ENCODE measurements at places on chromosomes 5 and 9.

DNA sequence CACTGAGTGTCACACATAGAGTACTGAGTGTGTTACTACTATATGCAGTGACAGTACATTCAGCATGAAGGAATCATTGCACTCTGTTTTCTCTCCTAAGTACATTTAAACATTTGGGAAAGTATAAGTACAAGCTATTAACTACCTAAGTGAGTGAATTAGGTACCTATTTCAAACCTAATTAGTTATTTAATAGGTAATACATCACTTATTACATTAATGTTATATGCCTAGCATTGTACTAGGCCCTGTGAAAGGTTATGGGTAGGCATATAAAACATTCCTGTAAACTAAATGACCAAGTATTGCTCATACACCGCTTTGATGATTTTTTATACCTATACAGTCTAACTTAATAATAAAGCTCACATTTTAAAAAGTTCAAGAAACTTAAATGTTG, 25.7 kb upstream of the PPP3R2 start:
- DNase-seq = no peak

GRCh38 chr5:103801681-103802080, 239.1 kb upstream of the NUDT12 start:
- DNase-seq = no peak

DNA sequence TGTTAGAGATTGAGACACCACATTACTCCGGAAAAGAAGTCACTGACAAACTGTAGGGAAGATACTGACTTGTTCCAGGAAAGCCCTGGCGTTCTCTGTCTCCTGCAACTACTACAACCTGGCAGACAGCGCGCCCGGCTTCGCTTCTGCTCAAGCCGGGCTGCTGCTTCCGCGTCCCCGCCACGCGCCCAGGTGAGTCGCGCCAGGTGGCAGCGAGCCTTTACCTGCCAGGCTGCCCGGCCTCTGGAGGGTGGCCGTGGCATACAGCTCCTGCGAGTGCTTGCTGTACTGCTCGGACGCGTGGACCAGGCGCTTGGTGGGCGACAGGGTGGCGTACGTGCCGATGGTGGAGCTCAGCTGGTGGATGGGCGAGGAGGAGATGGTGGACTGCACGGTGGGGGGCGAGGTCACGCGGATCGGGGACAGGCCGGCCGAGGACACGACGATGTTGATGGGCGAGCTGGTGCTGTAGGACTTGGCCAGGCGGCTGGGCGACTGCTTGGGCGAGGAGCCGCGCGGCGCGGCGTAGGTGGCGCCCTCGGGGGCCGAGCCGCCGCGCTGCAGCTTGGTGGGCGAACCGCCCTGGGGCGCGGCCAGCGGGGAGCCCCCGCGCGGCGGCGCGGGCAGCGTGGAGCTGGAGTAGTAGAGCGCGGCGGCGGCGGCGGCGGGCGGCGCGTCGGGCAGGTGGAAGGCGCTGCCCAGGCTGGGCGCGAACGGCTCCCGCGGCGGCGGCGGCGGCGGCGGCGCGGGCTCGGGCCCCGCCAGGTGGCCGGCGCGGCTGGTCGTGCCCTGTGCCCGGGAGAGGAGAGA, 519.6 kb downstream of the CTNND2 start:
- DNase-seq = peak; percentile 14

DNA sequence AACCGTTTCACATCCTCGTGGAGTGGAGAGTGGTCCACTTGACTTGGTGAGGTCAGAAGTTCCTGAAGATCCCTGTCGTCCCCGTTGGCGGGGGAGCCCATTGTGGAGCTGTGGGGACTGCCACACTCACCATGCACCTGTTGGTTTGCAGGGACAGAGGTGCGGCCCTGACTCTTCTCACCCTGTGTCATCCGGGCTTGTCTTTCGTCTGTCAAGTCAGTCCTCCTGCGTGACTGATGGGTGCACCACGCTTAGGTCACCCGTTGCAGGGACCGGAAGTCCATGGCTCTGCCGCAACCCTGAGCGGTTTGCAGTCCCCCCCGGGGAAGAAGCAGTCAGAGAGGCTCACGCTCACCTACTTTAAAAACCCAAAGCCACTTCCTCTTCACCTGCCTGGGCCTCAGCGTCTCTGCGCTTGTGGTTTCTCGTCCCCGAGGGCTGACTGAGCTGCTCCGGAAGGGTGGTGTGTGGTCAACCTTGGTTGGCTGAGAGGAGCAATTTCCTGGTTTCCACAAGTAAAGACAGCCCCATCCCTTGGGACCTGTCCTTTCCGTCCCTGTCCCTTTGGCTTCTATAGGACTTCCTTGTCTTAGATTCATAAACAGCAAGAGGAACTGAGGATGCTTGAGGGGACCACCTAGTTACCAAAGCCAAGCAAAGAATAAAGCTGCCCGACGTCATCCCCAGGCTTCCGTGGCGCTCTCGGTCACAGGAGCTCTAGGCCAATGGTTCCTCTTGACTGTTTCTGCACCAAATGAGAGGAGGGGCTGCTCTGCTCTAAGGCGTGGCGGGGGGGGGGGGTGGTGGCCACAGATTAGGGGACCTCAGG, 53.2 kb downstream of the USP20 start:
- DNase-seq = peak; percentile 78

DNA sequence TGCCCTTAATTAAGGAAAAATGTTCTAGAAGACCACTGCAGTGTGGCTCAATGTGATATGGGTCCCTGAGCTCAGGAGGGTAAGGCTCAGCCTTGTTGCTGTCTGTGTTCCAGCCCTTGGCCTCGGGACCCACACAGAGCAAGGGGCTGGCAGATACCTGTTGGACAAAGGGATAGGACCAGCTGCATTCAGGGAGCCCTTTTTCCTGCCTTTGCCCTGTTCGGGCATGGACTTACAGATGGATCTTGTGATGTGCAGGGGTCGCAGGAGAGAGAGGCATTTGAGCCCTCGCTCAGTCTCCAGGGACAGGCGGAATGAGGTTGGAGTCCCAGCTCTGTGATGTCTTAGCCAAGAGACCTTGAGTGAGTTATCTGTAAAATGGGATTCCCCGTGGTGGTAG, 12.1 kb upstream of the BOD1 start:
- no peak for DNase-seq

- no peak for DNase-seq
Measured at GRCh38 chr5:150189728-150190502, at the start of gene SLC6A7. SLC6A7 (plus strand) TSS chr5:150190062; CDS start chr5:150190328, 266 bp downstream.

- no peak for DNase-seq
Measured at GRCh38 chr5:170554521-170555267, 50.9 kb downstream of the KCNIP1 start.

DNA sequence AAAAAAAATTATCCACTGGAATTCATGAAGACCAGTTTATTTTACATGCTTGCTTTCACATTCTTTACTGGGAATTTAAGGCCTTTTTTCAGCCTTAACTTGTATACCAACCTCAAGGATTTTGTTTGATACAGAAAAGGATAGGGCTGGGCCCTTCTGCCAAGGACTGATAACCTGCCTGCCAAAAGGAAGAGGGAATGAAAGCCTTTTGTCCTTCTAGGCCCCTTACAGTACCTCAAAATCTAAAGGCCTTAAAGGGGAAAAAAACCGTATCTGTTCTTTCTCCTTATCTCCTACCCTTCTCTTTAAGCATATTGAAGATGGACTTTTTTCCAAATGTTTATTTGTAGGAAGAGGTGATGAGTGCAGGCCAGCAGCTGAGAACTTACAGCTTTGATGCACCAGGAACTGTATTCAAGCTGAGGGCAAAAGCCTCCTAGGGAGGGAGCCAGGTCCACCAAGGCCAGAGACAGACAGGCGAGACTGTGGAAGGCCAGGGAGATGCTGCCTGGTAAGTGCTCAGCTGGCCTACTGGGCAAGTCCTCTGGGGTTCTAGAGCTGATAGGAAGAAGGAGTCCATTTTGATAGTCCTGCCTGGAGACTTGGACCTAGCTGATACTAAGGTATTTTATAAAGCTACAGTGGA, 31.8 kb downstream of the FAXDC2 start:
- peak; percentile 54 for DNase-seq

GRCh38 chr5:149503006-149503405, 48.2 kb downstream of the CSNK1A1 start:
- no peak for DNase-seq

DNA sequence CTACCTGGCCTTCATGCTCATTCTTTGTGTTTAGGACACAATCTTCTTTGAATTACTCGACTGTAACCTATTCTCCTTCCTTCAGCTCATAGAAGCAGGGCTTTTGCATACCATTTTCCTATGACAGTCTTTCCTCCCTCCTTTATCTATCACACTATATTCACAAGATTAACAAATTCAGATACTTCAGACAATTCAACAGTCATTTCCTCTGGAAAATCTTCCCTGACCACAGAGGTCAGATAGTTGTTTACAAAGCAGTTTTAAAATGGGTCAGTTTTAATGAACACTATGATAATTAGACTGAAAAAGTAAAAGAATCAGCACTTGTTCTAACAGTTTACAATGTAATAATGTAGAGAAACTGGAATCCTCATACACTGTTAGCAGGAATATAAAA, 4.3 kb downstream of the CAAP1 start:
- DNase-seq = no peak

GRCh38 chr9:70147651-70148050, 104.0 kb downstream of the MAMDC2 start:
- no peak for DNase-seq

DNA sequence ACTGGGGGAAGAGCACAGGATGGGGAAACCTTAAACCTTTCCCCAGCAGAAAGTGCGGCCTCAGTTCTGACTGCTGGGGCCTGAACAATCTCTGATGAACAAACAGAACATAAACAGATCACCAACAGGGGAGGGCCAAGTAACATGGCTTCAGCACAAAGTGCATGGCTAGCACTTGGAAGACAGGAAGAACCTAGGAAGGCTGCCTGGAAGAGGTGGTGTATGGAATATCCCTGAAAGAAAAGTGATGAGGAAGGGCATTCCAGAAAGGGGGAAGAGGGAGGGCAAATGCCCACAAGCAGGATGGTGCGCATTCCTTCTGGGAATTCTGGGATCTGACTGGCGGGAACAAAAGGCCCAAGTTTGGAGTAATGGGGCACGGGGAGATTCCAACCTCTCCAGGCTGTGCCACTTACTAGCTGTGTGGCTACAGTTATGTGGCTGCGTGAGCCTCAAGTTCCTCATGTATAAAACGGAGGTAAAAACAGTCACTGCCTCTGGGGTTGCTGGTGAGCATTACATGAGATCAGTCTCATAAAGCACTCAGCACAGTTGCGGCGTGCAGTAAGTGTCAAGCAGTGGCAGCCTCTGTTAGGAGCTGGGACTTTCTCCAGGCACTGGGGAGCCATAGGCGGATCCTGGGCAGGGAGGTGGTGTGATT, 1.6 kb downstream of the PDGFRB start:
- DNase-seq = no peak

DNA sequence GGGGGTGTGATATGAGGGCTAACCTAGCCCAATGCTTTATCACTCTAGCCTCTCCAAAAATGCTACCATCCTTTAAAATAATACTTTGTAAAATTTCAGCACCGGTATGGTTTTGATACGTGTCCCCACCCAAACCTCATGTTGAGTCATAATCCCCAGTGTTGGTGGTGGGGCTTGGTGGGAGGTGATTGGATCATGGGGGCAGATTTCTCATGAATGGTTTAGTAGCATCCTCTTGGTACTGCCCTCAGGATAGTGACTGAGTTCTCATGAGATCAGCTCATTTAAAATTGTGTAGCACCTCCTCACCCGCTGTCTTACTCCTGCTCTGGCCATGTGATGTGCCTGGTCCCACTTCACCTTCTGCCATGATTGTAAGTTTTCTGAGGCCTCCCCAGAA, 35.0 kb upstream of the ANKH start:
- DNase-seq = no peak

DNA sequence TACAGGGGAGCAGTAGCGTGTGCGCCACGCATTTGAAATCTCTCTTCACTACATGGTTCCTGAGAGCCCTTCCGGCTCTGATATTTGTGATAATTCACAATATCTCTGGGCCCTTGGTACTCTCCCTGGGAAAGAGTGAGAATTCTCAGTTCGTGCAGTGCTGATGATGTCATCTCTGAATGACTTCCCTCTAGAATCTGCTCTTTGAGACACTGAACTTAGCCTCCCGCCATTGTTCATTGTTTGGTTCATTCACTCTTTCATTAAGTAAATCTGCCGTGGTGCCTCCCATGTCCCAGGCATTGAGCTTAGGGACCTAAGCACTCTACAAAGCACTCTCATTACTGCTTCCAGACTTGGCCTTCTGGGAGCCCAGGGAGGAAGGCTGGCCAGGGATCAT, 94.0 kb downstream of the PPARGC1B start:
- DNase-seq = no peak

DNA sequence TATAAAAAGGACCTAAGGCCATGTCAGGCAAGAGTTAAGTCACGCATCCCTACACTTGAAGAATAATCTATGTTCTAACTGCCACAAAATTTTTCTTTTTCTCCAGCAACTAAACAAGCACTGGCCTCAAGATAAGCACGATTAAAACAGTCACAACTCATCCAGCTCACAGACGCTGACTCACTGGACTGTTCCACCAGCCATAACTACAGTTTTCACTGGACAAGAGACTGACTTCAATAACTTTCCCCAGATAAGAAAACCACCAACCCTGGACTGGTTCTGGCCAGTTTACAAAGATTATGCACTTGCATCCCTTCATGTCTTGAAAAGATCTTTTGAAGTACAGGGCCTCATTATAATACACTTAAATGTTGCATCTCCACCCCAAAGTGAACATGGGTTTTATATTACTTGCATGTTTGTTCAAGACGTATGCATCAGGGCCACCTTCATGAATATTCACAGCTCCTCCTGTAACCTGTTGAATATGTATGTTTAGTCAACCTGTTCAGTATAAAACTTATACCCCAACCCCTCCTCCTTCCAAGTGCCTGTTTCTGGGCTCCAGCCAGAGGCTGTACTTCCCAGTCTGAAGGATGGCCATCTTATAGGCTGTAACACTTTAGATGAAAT, 129.3 kb upstream of the EPB41L4A start:
- DNase-seq = no peak
